SK-N-SH (cell line): ENCODE measurements at places on chromosomes 1 and 21. TPM values are rescaled to one million over a fixed set of nuclear protein-coding genes. Genes with fewer than 3 reads are reported as not detected.
A peak's percentile ranks its signal among the peaks of the same experiment; 100 is the strongest.

- no peak for DNase-seq
Observed at GRCh38 chr1:205994346-205994745, 8.8 kb downstream of the RAB7B start.

Gene CACNA1S
- not detected in 2 replicates for polyA plus RNA-seq

GRCh38 chr1:227808566-227808965, 6.9 kb upstream of the PRSS38 start:
- no peak for DNase-seq

DNA sequence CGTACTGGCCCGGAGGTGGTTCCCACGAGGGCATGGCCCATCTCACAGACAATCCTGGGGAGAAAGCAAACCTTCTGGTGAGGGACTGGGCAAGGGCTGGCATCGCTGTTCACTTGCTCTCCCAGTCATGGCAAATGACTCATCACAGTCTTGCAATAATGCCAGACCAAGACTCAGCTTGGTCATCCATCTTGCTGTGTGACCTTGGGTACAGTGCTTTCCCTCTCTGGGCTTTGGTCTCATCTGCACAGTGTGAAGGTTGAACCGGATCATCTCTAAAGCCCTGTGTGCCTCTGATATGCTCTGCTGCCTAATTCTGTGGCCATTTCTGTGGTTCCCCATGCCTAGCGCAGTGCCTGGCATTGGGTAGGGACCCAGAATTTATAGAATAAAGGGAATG, 143.6 kb upstream of the CD34 start:
- DNase-seq = no peak

GRCh38 chr1:59198564-59198963, 98.3 kb upstream of the FGGY start:
- no peak for DNase-seq

Gene FAM72D
- polyA plus RNA-seq = 2.6 and 3.2 TPM in 2 replicates

GRCh38 chr1:96632045-96632664, 89.4 kb upstream of the PTBP2 start:
- no peak for DNase-seq

Gene KCNT2
- 0.56 and 0.99 TPM in 2 replicates for polyA plus RNA-seq

DNA sequence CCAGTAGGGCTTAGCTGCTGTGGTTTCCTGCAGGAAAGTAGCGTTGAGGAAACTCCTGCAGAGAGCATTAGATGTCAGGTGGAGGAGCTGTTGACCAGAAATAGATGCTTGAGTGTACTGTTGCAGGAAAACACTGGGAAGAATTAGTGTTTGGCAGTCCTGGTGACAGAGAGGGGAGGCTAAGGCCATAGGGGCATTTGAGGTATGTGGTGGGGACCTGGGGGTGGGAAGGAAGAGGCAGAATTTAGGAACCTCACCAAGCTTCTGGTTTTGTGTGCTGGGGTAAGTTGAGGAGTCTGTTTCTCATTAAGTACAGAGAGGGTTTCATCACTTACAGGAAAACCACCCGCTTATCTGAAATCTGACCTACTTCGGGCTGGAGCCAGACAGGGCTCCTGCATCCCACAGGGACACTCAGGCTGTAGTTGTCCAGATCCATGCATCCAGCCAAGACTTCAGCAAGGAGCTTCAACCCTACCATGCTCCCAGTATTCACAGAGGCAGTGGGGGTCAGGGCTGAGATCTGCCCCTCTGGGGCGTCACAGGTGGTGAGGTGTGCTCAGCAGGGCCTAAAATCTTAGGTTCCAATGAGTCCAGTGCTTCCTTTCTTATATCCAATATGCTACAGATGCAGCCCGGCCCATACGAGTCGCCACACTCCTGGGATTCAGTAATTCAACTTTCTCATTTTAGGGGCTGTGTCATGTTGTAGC, 15.1 kb downstream of the SH2D2A start:
- DNase-seq = peak; percentile 87

DNA sequence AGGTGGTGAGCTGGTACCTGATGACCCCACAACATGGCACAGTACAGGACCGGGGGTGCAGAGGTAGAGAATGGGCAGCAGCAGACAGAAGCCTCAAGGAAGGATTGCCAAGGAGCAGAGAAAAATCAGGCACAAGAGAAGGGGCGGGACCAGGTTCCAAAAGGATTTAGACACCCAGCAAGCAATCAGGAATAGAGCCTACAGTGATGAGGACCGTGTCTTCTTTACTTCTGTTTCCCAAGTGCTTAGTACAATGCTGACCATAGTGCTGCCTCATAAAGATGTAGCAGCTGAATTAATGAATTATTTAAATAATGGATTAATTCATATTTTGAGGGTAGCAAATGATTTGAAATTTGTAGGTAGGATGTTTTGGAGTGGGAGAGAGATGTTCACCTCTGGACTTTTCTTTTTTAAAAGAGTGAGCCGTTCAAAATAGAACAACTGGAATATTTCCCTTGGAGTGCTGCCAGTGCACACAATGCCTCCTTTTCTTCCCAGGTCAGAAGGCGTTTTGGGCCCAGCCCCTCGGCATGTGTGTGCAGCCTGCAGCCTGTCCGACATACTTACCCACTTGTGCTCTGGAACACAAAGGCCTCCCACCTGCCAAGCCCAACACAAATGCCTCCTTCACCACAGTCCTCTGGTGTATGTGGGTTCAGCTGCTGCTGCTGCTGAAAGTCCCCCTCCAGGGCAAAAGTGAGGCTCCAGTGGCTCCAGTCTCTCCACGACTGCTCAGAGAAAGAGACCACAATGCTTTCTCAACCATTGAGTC, 19.6 kb downstream of the KANK4 start:
- no peak for DNase-seq

GRCh38 chr1:154117642-154118041, 37.2 kb downstream of the NUP210L start:
- no peak for DNase-seq

- no peak for DNase-seq
Observed at GRCh38 chr21:43892984-43893535, 28.0 kb downstream of the AGPAT3 start.

Gene RAP1GAP
- polyA plus RNA-seq = 0.78 and 0.99 TPM in 2 replicates

GRCh38 chr1:1929102-1929638, 10.1 kb upstream of the TMEM52 start:
- no peak for DNase-seq

Gene KRTAP21-2
- not detected in 2 replicates for polyA plus RNA-seq

Gene SMCP
- polyA plus RNA-seq = not detected in 2 replicates

DNA sequence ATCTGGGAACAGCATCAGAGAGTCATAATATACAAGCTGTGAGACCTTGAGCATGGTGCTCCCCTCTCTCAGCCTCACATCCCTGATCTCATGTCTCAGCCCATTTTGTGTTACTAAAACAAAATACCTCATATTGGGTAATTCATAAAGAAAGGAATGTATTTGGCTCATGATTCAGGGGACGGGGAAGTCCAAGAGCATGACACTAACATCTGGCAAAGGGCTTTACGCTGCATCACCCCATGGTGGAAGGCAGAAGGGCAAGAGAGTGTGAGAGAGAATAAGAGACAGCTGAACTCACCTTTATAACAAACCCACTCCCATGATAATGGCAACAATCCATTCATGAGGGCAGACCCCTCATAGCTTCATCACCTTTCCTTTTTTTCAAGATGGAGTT, 36.5 kb downstream of the RNASEL start:
- DNase-seq = no peak

GRCh38 chr1:39398278-39399021, 93.0 kb upstream of the BMP8A start:
- peak; percentile 58 for DNase-seq

- DNase-seq = no peak
Observed at GRCh38 chr1:232921381-232921780, 29.0 kb upstream of the NTPCR start.

Gene MYCL
- 0.48 and 0.57 TPM in 2 replicates for polyA plus RNA-seq

- no peak for DNase-seq
Observed at GRCh38 chr1:236166041-236166440, 23.7 kb downstream of the GPR137B start.

Gene CFHR3
- 0.18 and 0.37 TPM in 2 replicates for polyA plus RNA-seq

Gene AHCTF1
- 8.5 and 10.0 TPM in 2 replicates for polyA plus RNA-seq

Gene BARHL2
- polyA plus RNA-seq = not detected in 2 replicates

Gene CEP104
- 19.2 and 22.7 TPM in 2 replicates for polyA plus RNA-seq

Gene KCNH1
- polyA plus RNA-seq = 0.08 and 0.26 TPM in 2 replicates

DNA sequence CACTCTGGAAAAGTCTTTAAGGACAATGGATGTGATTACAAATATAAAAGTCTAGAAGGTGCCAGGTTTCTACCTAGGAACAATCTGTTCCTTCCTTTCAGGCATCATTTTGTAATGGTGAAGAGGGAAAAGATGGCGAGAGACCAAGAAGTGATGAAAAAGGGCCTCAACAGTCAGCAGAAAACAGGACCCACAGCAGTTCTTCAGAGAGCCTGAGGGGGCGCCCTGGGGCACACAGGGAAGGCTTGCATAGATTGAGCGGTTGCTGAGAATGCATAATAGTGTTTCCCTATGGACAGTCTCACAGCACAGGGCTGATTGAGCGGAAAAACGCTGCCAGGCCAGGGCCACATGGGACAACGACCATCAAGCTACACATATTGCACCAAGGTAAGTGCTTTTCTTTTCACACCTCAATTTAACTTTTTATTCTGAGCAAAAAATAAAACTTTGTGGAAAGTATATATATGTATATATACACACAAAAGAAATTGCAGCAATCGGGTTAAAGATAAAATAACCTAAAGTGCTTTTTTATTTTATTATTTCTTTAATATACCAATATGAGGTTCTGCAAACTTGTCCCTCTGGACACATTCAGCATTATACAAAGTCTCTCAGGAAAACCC, 3.1 kb upstream of the YRDC start:
- DNase-seq = peak; percentile 73

DNA sequence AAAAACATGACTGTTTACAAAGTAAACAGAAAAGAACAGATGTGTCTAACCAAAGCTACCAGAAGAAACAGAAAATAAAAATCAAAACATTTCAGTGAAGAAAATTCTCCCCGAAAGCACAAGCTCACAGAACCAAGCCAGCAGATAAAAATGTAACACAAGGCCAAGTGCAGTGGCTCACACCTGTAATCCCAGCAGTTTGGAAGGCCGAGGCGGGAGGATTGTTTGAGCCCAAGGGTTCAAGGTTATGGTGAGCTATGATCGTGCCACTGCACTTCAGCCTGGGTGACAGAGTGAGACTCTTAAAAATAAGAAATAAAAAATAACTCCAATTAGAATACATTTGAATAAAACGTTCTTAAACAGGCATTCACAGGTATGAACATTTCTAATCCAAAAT, 19.1 kb upstream of the DDOST start:
- DNase-seq = no peak

Gene LORICRIN
- polyA plus RNA-seq = not detected in 2 replicates

DNA sequence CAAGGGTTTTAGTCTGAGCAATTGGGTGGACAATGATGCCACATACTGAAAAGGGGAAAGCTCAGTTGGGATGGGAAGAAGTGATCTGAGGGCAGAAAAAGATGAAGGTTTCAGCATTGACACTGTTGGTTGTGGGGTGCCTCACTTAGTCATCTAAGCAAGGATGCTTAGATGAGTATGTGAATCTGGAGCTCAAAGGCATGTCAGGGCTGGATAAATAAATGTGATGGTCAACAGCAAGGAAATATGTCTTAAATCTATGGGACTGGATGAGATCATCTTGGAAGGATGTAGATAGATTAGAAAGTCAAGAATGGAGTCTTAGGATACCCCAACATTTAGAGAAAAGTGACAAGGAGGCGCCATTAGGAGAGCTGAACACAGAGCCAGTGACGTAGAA, 114.6 kb downstream of the ZBTB18 start:
- no peak for DNase-seq

Gene SPATA21
- 0.10 TPM in 1 of 2 replicates, not detected in the other for polyA plus RNA-seq

GRCh38 chr1:194069831-194070218, 883.4 kb upstream of the B3GALT2 start:
- DNase-seq = no peak

Gene LDLRAD1
- polyA plus RNA-seq = not detected in 2 replicates

DNA sequence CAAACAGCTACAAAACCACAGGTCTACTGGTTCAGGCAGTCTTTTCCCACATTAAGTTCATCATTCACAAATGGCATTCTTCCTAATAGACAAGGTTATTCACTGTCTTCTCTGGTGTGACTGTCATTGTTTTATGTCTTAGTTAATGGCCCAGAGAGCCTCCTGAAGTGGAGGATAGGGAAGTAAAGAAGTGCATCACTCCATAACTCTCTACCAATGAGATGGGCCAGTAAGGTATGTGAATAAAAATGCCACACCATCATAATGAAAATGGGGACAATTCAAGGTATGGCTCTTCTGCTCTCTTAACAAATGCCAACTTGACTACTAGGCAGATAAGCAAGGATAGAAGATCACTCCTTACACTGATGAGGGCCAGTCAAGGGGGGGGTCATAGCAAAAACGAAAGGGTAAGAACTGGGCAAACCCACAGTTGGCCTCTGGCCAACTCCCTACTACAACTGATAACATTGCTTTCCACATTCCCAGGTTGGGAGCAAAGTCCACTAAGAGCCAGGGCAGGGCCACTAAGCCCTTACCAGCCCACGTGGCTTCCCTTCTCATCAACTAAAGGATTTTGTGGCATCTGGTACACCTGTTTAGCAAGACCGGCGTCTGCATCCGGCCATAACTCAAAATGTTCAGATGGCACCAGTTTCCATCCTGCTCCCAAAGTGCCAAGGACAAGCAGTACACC, 10.0 kb downstream of the PABPC4 start:
- DNase-seq = no peak

DNA sequence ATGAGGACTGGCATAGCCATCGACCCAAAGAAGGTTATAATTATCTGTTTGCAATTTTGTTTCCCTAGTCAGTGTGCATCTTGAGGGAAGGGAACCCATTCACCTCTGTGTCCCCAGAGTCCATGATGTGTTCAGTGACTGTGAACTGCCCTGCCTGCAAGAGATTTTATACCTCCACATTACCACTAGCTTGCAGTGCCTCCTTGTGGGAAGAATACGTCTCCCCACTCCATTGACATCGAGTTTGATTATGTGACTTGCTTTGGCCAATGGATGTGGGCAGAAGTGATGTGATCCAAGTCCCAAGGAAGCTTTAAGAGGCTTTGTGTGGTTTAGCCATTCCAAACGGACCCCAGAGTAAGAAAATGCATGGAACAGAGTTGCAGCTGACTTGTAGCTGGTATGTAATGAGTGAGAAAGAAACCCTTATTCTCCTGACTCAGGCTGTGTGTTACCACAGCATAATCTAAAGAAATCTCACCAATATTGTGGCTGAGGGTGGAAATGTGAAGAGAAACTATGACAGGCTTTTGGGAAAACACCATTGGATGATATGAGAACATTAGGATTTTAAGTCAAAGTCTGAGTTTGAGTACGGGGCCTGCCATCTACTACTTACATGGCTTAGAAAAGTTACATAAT, 47.8 kb upstream of the NRDC start:
- DNase-seq = no peak

Gene HPDL
- 0.19 and 0.25 TPM in 2 replicates for polyA plus RNA-seq

GRCh38 chr1:69524015-69524414, 43.7 kb upstream of the LRRC7 start:
- no peak for DNase-seq

DNA sequence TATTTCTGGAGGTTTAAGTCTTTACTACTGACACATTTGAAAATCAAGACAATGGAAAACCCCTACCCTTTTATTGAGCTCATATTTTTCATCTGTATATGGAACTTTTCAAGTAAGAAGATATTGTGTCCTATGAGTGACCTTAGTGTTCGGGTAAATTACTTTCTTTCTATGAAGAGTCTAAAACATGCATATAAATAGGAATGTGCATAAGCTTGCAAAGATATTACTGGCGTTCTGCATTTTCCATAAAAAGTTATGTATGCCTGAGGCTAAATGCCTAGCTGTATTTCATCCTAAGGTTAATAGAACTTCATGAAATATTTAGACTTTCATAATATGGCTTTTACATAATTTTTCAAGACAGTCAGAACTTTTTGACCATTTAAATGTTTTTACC, 495.8 kb upstream of the ADAMTS5 start:
- no peak for DNase-seq

Gene CTTNBP2NL
- polyA plus RNA-seq = 4.9 and 7.5 TPM in 2 replicates

- peak; percentile 40 for DNase-seq
Observed at GRCh38 chr1:183331091-183331742, 87.0 kb downstream of the NMNAT2 start.

GRCh38 chr21:16055014-16055413, 325.2 kb downstream of the USP25 start:
- no peak for DNase-seq
